ENCODE measurements at places on chromosomes 7 and 10. TPM values are rescaled to one million over a fixed set of nuclear protein-coding genes. Genes with fewer than 3 reads are reported as not detected.

DNA sequence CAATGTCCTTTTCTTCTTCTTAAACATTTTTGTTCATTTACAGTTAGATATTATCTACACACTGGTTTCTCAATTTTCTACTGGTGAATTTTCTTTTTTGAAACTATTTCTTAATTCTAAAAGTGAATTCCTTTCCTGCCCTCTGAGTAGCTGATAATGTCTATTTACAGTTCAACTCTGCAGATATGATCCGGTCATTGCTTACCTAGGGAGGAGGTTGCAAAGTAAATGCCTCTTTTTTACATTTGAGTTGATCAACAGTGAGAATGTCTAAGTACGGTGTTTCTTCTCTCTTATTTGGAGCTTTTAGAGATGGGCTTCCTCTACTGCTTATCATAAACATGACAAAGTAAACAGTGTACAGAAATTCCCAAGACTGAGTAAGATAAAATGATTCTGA, 20.6 kb upstream of the ORC5 start:
- no peak for ATAC-seq

DNA sequence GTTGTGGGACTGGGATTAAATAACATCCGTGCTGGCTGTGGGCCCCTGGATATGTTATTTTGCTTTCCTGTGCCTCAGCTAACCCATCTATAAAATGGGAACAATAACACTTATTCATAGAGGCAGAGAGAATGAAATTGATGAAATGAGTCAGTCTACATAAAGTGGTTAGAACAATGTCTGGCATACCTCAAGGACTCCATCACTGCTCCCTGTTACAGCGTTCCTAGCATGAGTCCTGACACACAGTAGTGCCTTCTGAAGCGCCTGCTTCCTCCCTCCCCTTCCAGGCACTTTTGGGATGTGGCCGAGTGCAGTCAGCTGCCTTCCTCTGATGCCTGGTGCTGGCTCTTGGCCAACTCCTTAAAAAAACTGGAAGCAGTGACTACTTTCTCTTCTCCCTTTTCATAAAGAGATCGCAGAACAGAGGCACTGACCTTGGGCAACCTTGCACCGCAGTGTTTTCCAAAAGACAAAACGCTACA, 108.4 kb upstream of the ZMIZ1 start:
- peak; percentile 85 for ATAC-seq

Gene HOXA5
- 33.5 TPM for total RNA-seq

Gene IDI2
- not detected for total RNA-seq

Gene TNPO3
- 34.6 TPM for total RNA-seq

GRCh38 chr7:124686543-124687171, 78.9 kb downstream of the GPR37 start:
- no peak for ATAC-seq

GRCh38 chr10:580778-581177, 108.7 kb downstream of the DIP2C start:
- ATAC-seq, result peak; percentile 90

Gene CPA2
- total RNA-seq, result not detected

GRCh38 chr10:128896963-128897362, 570.1 kb upstream of the MGMT start:
- ATAC-seq, result peak; percentile 37

DNA sequence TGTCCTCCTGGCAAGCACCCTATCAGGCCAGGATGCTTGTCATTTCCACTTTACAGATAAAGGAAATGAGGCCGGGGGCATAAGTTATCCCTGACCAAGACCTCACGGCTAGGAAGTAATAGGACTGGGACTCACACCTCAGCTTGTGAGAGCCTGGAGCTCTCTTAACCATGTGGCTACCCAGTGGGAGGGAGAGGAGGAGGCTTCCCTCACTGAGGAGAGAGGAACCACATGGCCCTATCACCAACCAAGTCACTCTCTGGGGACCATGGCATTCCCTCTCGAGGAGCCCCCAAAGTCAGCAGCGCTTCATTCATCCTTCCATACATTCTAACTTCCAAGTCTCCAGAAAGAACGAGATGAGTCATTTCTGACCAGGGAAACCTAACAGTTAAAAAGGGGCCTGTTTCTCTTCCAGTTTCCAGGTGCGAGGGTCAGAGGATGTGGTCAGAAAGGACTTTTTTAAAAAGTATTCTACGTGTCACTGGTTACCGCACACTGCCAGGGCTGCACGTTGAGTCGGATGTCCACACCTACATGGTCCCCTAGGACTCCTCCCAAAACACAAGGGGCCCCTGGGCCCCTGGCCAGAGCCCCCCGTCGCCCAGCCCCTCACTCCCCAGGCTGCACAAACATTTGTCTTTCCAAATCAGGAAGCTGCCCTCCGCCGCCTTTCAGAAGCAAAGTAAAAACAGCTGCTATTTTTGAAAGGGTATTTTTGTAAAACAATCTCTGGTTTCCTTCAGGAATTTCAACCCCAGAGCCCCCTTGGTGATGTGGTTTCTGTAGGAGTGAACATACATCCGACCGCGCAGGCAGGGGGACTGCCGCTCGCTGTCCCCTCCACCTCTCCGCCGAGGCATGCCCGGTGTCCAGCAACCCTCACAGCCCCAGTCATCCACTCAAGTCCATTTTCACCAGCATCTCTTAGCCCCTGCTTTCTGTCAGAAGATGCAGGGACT, 128.2 kb upstream of the CHST15 start:
- ATAC-seq, result no peak
